ENCODE measurements at places on chromosomes 1 and 21. TPM values are rescaled to one million over a fixed set of nuclear protein-coding genes. Genes with fewer than 3 reads are reported as not detected.

SPRTN gene
- 17.5 TPM for total RNA-seq

ALX3 gene
- not detected for total RNA-seq

ADORA3 gene
- total RNA-seq: not detected

HSD17B7 gene
- 24.2 TPM for total RNA-seq

FNDC5 gene
- total RNA-seq: not detected

SEMA4A gene
- total RNA-seq: 7.6 TPM

PIGR gene
- total RNA-seq: 0.05 TPM

TPTE gene
- not detected for total RNA-seq

REN gene
- not detected for total RNA-seq

FAM167B gene
- total RNA-seq: not detected

B3GALT2 gene
- not detected for total RNA-seq

GPX7 gene
- 4.3 TPM for total RNA-seq
